Stimulated activated CD8-positive, alpha-beta memory T cell treated with anti-CD3 and anti-CD28 coated beads, Interleukin-4, amount 100 ng/mL, for 4 hours (primary cell): ENCODE measurements at places on chromosomes 7 and 10.

DNA sequence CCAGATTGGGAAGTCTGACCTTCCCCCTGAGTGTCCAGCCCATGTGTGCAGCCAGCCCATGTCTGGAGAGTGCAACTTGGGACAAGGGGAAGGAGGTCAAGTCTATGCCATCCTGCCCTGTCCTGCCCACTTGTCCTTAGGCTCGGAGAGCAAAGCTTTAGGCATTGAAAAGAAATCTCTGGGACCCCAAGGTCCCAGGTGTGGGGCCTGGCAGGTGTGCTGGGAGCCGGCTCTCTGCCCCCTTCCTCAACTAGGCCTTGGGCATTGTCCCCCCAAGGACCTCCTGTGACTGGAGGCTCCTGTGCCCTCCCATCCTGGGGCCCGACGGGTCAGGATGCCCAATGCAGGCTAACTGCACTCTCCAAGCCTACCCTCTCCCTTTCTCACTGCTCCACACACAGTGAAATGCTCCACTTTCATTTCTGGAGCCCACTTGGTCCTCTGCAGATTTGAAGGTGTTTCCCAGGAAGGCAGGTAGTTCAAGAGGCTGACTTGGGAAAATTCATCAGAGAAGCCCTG lies 124.7 kb downstream of the PTPN20 start:
- no peak for DNase-seq

- no peak for DNase-seq
Observed at GRCh38 chr10:79385392-79385795, 38.1 kb downstream of the PPIF start.

- DNase-seq, result no peak
Observed at GRCh38 chr7:159167139-159167538, 22.5 kb upstream of the VIPR2 start.

- no peak for DNase-seq
Observed at GRCh38 chr7:7639847-7640220, 718 bp upstream of the UMAD1 start.

GRCh38 chr10:78434886-78435285 lies 401.2 kb downstream of the RPS24 start:
- DNase-seq, result no peak

DNA sequence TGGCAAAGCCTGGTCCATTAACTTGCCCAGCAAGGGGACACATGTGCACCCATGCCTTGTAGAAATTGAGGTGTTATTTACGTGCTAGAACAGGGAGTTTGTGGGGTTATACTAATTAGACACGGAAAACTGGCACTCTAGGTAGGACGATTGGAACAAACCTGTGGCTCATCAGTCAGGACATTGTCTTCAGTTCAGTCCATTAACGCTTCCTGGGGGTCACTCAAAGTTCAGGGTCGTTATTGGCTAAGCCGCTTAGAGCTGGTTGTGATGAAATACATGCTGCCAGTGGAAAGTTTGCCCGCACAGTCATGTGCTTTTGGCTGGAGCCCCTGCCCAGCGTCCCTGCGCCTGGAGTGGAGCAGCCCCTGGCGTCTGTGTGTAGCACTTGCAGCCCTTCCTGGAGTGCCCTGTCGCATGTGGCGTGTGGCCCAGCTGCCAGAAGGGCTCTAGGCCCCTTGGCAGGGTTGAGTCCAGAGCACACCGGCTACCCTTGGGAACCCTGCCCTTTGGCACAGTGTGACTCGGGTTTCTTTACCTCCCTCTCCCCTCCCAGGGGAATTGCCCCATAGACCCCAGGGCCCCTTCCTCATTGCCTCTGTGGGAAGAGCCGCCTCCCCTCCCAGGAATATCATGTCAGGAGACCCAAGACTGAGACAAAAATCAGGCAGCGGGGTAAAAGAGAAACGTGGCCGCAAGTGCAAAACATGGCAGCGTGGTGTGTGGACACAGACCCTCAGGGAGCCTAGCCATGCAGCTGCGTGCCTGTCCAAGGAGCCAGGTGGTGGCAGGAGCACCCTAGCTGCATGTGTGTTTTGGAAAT lies 9.8 kb downstream of the ZNF775 start:
- DNase-seq, result no peak

DNA sequence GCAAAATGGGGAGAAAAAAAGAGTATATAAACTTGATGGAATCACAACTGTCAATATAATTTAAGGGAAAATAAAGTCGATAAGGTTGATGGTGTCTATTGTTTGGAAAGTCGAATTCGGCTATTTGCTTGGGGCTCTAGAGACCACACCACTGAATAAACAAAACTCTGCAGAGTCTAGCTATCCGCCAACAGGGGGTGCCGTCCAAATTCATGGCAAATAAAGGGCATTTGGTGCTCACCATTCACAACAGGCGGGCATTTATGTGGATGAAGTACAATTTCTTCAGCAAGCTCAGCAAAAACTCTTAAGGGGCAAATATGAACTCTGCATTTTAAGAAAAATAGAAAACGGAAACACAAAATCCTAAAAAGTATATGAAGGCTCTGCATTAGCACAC lies 23.3 kb downstream of the CD36 start:
- DNase-seq, result no peak

- no peak for DNase-seq
Observed at GRCh38 chr10:132363921-132364593, 32.1 kb downstream of the LRRC27 start.

DNA sequence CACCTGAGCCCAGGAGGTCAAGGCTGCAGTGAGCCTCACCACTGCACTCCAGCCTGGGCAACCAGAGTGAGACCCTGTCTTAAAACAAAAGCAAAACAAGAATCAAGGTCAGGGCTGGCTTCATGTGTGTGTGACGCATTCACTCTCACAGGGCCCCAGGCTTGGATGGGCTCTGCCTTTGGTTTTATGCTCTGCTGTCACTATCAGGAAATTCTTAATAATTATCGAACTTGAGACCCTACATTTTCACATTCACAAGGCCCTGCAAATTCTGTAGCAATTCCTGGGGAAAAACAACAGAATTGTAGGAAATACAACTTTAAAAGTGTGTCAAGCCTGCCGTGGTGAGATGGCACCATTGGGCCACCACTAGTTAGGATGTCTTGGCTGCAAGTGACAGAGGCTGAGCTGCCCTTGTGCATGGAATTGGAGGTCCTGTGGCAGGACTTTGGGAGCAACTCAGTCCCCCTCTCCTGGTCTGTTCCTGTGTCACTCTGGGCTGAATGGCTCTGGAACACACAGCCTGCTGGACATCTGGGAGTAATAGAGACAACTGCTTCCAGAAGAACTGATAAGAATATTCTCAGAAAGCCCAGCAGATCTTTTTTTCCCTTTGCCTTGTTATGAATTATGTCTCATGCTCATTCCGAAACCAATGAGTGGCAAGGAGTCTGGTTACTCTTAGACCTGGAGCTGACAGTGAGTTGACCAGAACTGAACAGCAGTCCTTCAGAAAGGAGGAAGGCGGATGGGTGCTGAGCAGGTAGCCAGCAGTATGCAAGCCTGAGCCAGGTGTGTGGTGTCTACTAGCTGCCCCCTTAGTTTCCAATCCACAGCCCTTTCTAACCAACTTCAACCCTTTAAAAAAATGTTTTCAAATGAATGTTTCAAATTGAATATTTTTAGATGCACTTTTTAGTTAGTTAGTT lies 3.6 kb downstream of the UBE2D4 start:
- DNase-seq, result no peak

DNA sequence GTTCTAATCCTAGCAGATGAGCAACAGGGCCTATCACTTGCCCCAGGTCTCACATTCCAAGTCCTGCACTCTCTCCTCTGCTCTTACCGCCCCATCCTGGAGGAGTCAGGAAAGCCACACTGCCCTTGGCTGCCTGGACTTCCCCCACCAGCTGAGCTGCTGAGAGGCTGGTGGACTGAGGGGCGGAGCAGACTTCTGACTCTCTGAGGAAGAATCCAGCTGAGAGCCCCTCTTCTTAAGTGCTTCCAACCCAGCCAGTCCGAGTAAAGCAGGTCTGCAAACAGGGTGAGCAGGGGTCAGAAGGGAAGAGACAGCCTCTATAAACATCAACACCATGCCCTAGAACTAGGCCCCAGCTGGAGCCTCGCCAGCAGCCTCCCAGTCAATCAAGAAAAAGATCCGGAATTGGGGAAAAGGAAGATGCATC lies 92.4 kb upstream of the TMEM72 start:
- no peak for DNase-seq

- DNase-seq, result no peak
Observed at GRCh38 chr7:95660023-95660434, 63.7 kb upstream of the PDK4 start.

- no peak for DNase-seq
Observed at GRCh38 chr7:154867068-154867467, 135.9 kb downstream of the PAXIP1 start.

GRCh38 chr10:61642150-61642571 lies 20.6 kb upstream of the CABCOCO1 start:
- DNase-seq, result no peak

- no peak for DNase-seq
Observed at GRCh38 chr7:103346396-103346795, 1.0 kb upstream of the PSMC2 start.

- no peak for DNase-seq
Observed at GRCh38 chr7:42674541-42674940, 237.3 kb downstream of the C7orf25 start.

DNA sequence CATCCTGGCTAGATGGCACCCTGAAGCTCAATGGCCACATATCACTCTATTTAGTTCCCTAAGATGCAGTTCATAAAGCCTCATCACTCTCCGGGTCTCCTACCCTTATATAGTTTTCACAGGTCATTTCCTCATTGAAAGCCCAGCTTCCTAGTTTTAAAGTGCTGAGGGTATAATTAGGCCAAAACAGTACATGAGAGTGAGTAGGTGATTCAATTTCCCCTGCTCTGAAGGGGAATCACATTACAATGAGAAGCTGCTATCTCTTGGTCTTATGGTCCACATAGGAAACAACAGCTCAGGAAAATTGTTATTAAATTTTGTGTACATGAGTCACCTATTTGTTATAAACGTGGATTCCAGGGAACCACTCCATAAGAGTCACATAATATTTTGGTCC lies 162.0 kb downstream of the SEMA3E start:
- DNase-seq, result no peak

- no peak for DNase-seq
Observed at GRCh38 chr10:117449636-117450035, 74.4 kb upstream of the PDZD8 start.

DNA sequence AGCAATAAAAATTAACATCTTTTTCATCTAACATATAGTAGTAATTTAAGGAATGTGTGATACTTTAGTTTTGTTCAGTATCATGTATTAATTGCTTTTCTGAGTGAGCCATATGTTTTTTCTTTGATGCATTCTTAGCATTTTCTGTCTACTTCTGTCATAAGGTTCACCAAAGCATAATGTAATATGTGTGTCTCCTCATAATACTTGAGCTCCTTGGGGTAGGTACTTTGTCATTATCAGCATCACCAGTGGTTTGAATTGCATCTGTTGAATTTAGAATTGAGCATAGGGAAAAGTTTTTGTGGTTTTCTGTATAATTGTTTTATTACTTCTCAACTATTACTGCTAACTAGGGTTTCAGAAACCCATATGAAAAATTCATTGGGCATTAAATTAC lies 26.5 kb downstream of the VPS50 start:
- DNase-seq, result no peak

DNA sequence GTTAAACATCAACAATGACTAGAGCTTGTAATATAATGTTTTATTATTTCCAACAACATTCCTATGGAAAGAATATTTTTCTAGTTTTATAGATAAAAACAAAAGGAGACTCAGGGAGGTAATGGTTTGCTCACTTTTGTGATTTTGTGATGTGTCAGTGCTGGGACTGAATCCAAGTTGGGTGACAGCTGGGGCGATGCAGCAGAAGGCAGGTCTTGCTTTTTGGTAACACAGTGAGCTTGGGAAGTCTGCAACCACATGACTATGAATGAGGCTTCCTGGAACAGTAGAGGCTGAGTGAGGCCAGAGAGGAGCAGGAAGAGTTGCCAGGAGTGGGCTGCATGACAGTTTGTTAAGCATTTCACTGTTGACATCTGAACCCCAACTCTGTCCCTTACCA lies 4.9 kb upstream of the YKT6 start:
- DNase-seq, result no peak

DNA sequence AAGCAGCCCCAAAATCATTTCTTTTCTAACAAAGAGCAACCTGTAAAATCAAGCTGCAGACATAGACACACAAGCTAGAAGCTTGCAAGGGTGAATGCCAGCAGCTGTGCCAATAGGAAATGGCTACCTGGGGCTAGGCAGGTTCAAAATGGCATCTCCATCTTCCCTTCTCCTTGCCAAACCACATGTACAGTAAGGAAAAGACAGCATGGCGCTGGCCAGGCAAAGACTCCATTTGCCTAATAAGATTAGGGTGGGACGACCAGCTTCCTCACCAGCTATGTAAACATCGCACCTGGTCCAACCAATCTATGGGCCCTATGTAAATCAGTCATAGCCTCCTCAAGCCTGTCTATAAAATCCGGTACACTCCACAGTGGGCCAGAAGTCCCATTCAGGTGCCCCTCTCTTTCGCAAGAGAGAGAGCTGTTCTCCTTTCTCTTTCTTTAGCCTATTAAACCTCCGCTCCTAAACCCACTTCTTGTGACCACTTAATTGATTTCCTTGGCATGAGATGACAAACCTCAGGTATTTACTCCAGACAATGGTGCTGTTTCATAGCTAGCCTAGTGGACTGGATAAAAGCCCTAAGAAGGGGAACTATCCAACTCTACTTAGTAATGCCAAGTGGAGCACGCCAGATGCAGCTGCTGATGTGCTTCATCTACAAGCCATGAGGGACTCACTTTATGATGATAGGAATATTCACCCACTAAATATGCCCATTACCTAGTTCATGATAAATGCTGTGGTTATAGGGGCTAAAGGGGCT lies 44.1 kb downstream of the HTR7 start:
- DNase-seq, result no peak

DNA sequence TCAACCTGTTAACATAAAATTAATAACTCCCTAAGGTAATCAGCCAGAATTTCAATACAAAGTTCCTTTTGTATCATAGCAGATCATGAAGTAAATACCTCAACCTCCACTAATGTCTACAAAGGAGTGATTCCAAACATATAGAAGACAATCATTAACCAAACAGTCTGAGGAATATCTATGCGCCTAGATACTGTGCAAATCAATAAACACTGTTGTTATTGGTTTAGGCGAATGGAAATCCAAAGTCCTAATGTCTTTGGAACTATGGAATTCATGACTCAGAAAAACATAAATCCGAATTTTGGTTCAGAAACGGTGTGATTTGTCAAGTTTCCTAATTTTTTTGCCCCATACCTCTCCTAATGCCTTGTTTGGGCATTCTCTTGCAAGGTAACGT lies 469.7 kb downstream of the PARD3 start:
- no peak for DNase-seq

- no peak for DNase-seq
Observed at GRCh38 chr7:47183862-47184590, 397.9 kb downstream of the TNS3 start.

GRCh38 chr10:124739986-124740368 lies 4.2 kb downstream of the FAM53B start:
- no peak for DNase-seq

GRCh38 chr7:1210979-1211608 lies 21.6 kb upstream of the UNCX start:
- no peak for DNase-seq

DNA sequence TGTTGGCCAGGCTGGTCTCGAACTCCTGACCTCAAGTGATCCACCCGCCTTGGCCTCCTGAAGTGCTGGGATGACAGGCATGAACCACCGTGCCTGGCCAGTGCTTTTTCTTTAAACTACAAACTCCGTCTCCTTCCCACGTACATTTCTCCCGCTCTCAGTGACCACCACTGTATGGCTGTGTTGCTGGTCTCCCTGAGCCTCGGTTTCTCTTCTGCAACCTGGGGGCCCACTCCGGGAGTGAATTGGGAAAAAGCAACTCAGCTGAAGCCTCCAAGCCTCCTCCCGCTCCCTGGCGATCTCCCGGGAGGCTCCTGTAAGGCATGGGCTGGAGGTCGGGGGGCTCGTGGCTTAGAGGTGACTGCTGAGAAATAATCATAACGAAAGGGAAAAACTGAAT lies 136.3 kb downstream of the ELFN1 start:
- DNase-seq, result no peak
